CD4-positive, alpha-beta T cell treated with Interleukin-15 for 1 hour (primary cell): ENCODE measurements at places on chromosomes 4 and X.

DNA sequence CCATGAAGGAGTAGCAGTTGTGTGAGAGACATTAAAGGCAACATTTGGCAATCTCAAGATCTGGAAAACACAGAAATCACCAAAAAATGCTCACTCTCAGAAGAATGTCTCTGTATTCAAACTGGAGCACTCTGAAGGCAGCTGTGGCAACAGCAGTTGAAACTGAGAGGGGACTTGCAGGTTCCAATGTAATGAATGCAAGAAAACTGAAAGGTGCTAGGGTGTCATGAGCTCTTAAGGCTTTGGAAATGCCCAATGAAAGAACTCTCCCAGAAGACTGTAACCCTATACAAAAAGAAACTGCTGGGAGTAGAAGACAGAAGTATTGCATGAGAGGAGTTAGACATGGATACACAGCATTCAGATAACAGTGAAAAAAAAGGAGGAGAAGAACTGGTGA is 118.2 kb upstream of the HTR2C start:
- DNase-seq, result no peak

DNA sequence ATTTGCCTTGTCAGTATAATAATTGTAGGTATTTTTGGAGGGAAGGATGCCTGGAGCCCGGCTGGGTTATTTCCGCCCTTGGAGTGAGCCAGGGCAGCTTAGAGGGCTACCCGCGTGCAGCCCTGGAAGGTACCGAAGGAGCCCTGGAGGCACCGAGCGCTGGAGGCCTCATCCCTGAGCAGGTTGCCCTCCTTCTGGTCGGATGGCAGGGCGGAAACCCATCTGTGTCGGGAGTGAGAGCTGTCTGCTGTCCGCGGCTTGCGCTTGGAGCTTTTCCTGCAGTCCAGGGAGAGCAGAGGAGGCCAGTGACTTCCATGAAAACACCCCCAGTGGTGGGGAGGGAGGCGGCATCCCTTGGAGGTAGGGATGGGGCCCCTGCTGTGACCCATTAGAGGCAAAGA is 122.1 kb downstream of the TBL1X start:
- no peak for DNase-seq

GRCh38 chrX:31260351-31260750 is 188.5 kb upstream of the FTHL17 start:
- DNase-seq, result no peak

DNA sequence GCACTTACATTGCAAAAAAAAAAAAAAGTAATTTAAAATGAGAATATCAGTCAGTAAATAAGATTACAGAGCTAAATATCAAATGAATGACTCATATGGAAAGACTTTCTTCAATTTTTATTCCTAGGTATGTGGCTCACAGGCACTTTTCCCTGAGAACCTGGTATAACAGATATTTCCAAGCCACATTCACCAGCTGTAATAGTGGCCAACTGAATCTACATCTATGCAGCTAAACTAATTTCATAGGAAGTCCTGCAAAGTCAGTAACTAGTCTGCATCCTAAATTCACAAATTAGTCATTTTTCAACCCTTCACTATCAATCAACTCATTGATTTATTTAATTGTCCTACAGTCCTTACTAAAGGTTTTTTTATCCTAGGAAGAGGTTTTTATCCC is 5.6 kb downstream of the PDE5A start:
- no peak for DNase-seq

- DNase-seq, result no peak
These were observed 114.5 kb upstream of the FAM9C start for GRCh38 chrX:13158911-13159310.

GRCh38 chr4:76178296-76178695 is 30.1 kb upstream of the NUP54 start:
- DNase-seq, result no peak

DNA sequence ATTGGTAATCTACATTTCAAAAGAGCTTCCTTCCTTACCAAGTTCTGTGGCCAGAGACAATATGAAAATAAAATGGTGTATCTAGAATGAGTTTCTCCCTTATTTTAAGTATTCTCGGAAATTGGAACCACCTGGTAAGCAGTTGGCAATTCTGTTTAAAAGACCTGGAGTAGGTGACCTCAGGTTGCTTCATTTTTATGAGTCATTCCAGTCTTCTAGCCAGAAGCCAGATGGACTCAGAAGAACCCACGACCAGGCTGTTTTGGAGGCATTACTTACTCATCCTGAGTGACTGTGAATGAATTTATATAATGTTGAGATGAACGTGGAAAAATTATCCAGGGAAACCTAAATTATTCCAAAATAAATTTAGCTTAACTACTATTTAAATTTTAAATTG is 9.1 kb downstream of the BMPR1B start:
- no peak for DNase-seq

- DNase-seq, result no peak
These were observed 101.1 kb downstream of the TMA16 start for GRCh38 chr4:163595580-163595979.

DNA sequence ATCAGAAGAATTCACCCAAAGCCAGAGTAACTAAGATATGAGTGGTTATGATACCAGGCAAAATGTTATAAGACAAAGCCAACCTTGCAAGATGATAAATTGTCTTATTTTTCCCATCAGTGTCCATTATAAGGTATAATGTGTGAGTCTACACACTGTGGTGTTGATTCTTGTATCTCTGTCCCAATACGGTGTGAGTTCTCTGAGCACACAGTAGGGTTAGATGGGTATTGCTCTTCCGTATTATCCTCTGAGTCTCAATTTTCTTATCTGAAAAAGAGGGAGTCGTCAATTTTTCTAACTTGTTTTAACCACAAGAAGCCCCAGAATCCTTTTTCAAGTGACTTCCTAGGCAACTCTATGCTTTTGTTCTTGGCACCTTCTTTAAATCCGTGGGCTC is 69.9 kb downstream of the HMGB2 start:
- DNase-seq, result no peak

GRCh38 chrX:154484255-154485149 is 1.9 kb downstream of the UBL4A start:
- DNase-seq, result peak; percentile 46

DNA sequence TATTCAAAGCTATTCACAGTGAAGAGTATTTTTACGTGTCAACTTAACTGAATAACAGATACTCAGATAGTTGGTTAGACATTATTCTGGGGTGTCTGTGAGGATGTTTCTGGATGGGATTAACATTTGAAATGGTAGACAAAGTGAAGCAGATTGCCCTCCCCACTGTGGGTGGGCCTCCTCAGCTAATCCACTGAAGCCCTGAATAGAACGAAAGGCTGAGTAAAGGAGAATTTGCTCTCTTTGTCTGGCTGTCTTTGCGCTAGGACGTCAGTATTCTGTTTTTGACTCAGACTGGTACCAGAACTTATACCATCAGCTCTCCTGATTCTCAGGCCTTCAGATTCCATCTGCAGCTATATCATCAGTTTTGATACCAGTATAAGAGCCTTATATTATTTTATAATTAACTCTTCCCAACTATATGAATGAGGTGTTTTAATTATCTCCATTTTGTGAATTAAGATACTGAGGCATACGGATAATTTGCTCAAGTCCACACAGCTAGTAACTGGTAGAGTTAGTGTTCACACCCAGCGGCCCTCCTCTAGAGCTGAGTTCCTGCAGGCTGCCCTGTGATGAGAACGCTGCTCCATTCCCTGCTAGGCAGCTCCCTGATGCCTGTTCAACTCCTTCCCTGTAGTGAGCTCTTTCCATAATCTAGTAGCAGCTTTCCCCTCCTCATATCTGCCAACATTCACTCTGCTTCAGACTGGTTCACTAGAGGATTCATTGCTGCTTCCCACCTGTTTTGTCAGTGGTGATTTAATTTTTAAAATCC is 87.5 kb downstream of the RBM46 start:
- DNase-seq, result no peak

DNA sequence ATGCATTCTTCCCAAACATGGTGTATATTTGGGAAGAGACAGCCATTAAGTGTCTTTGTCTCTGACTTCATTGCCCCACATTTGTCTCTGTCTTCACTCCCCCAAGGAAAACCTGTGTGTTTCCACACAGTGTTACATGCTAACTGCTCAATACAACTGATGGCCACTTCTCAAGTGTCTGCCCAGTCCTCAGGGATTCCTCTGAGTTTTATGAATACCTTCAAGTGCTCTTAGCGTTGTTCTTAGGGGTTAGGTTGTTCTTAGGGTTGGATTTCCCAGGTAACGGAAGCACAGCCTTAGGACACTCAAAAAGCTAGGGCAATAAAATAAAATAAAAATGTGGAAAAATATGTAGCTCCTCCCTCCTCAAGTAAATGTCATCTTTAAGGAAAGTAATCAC is 64.7 kb upstream of the PLAC8 start:
- DNase-seq, result no peak
